Activated T-cell treated with anti-CD3 and anti-CD28 coated beads, Interleukin-2, amount 50 U/mL, for 48 hours (primary cell): ENCODE measurements at places on chromosomes 12 and 14.

DNA sequence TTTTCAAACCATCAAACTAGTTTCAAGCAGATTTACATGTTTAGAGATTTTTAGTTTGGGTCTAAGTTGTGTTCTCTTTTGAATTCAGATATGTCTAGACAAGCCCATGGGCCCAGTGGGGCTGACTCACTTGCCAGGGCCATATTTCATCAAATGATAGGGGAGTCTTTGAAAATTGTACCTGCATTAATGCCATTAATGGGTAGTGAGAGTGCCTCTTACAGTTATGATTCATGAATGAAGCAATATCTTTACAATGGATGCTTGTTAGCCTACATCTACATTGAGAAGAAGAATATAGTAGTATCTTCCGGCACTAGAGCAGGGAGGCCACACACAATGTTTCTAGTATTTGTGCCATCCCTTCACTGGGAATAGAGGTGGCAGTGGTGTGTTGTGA is 174.2 kb upstream of the E2F7 start:
- DNase-seq = no peak

GRCh38 chr12:32995623-32996022 is 99.0 kb upstream of the PKP2 start:
- no peak for DNase-seq

DNA sequence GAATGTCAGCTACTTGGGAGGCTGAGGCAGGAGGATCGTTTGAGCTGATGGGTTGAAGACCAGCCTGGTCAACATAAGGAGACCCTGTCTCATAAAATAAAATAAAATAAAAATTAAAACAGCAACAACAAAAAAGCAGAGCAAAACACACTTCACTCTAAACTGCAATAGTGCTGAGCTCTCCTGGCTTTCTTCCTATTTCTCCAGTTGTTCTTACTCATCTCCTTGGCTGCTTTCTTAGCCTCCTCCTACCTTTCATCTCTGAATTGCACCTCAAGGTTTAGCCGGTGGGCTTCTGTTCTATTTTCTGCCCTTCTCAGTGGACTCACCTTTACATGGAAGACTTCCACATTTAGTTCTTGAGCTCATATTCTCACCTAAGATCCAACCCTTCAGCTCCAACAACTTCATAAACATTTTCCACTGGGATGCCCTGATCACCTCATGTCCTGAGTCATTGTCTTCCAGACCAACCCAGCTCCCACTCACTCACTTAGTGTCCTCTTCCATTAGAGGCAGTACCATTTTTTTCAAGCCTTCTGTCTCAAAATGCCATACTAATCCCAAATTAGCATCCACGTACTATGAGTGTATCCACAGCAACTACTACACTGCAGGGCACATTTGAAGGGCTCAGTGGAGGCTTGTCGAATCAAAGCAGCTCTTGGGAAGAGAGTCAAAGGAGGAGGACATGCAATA is 41.2 kb upstream of the TMED10 start:
- no peak for DNase-seq

DNA sequence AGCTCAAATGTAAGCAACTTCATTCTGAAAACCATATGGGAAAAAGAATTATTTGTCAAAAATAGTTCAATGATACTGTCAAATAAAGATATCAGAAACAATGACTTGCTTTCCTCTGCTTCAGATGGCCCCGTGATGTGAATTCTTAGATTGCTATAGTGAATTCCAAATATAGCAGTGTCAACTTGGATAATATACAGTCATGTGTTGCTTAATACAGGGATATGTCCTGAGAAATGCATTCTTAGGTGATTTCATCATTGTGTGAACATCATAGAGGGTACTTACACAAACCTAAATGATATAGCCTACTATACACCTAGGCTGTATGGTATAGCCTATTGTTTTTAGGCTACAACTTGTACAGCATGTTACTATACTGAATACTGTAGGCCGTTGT is 108.7 kb upstream of the MIS18BP1 start:
- DNase-seq = no peak

- DNase-seq = no peak
Measured at GRCh38 chr14:77245820-77246219, 25.2 kb downstream of the NGB start.

DNA sequence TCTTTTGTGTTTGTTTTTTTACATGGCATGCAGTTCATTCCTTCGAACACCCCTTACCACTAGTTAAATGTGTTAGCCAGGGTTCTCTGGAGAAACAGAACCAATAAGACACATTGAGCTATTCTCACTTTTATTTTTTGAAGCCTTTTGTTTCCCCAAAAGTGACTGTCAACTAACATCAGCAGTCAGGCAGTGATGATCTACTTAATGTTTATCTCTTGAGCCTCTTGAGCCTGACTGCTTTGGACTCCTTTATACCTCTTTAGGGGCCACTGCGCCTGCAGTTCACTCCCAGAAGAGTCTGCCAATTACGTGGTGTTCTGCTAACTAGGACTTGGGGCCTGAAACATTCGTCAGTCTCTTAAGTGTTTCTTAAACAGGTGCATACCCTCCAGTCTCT is 163.7 kb upstream of the FLRT2 start:
- no peak for DNase-seq

GRCh38 chr12:101566318-101566717 is 28.5 kb upstream of the MYBPC1 start:
- no peak for DNase-seq

DNA sequence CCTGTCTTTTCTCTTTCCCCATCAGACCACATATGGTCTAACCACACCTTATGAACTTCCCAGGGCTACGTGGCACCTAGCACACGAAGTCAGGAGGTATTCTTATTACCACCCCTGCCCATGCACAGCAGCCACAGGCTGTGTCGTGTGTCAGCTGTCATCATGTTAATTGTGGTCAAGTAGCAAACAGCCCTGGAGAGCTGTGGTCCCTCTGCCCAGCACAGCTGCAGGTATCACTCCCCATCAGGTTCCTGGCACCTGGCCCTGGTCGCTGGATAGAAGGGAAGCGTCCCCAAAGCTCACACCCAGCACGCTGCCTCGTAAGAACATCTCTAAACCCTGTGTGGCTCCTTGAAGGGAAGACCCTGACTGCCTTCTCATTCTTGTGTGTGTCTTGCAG is 45.4 kb downstream of the CLMN start:
- no peak for DNase-seq

- DNase-seq = no peak
Measured at GRCh38 chr12:91529829-91530228, 347.2 kb upstream of the DCN start.

GRCh38 chr14:73718418-73719251 is 4.5 kb upstream of the PNMA1 start:
- DNase-seq = no peak

GRCh38 chr14:69796797-69797500 is at the start of gene SLC10A1:
TSS of gene SLC10A1 (minus strand) at chr14:69797241. CDS start at chr14:69797155, 86 bp downstream.
- no peak for DNase-seq

GRCh38 chr14:79580906-79581305 is 630.4 kb downstream of the DIO2 start:
- no peak for DNase-seq
